Activated naive CD4-positive, alpha-beta T cell treated with anti-CD3 and anti-CD28 coated beads for 36 hours (primary cell): ENCODE measurements at places on chromosomes 3 and 15. TPM values are rescaled to one million over a fixed set of nuclear protein-coding genes. Genes with fewer than 3 reads are reported as not detected.

- no peak overlapping the region for H3K4me3 ChIP-seq
- H3K27ac ChIP-seq: no peak overlapping the region
- peaks cover 51% of the 10 kb centered on the region for H3K27me3 ChIP-seq
- peaks cover 12% of the 10 kb centered on the region for H3K4me1 ChIP-seq
- DNase-seq: no peak
- H3K36me3 ChIP-seq: no peaks in the 10 kb centered on the region
Observed at GRCh38 chr3:187665764-187666402, 4.3 kb downstream of the SST start.

- H3K27ac ChIP-seq: no peak overlapping the region
- H3K36me3 ChIP-seq: no peaks in the 10 kb centered on the region
- H3K4me3 ChIP-seq: no peak overlapping the region
Observed at GRCh38 chr15:42012241-42012640, 8.6 kb downstream of the PLA2G4E start.

The FEZF2 gene
- not detected for total RNA-seq

- H3K4me1 ChIP-seq: peaks cover 26% of the 10 kb centered on the region
- no peak overlapping the region for H3K4me3 ChIP-seq
- DNase-seq: peak; percentile 42
- H3K27ac ChIP-seq: no peak overlapping the region
- H3K36me3 ChIP-seq: peaks cover 7% of the 10 kb centered on the region
Observed at GRCh38 chr15:85615930-85616329, 178.8 kb downstream of the KLHL25 start.

DNA sequence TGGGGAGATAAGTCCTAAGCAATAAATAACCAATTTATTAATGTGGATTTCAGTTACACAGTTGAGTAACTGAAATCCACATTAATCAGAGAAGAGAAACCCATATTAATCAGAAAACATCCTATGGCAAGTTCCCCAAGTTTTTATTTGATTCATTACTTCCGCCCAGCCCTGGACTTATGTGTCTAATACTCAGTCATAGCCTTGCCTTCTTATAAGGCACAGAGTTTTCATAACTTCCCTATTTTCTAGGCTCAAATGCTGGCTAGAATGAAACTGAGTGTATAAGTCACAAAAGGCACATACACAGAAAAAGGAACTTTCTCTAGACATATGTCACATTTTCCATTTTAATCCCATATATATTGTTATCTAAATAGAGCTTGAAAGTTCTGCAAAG lies 28.8 kb downstream of the CD47 start:
- H3K4me3 ChIP-seq: no peak overlapping the region
- H3K4me1 ChIP-seq: peaks cover 59% of the 10 kb centered on the region
- no peak overlapping the region for H3K27ac ChIP-seq
- DNase-seq: no peak
- H3K36me3 ChIP-seq: peaks cover 45% of the 10 kb centered on the region

The PLSCR5 gene
- total RNA-seq: not detected

The EHHADH gene
- 3.5 TPM for total RNA-seq

DNA sequence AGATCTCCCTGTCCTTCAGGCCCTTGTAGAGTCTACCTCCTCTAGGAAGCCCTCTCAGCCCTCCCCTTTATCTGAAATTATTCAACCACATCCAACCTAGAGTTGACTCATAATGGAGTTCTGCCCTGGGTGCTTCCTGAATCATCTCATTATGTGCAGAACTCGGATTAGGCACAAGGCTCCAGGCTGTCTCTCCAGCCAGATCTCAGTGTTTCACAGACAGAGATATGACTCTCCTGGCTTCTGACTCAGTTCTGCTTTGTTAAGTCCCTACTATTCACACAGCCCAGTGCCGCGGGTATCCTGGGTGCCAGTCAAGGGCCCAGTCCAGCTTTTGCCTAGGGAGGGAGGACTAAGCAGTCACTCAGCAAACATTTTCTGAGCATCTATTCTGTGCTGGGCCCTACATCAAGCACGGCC lies 9.3 kb downstream of the STRA6 start:
- no peaks in the 10 kb centered on the region for H3K36me3 ChIP-seq
- no peak for DNase-seq
- no peak overlapping the region for H3K27ac ChIP-seq
- peaks cover 3% of the 10 kb centered on the region for H3K27me3 ChIP-seq
- H3K4me3 ChIP-seq: no peak overlapping the region

- H3K27me3 ChIP-seq: peaks cover 40% of the 10 kb centered on the region
- no peaks in the 10 kb centered on the region for H3K4me1 ChIP-seq
- no peaks in the 10 kb centered on the region for H3K36me3 ChIP-seq
- no peak overlapping the region for H3K4me3 ChIP-seq
- DNase-seq: peak; percentile 41
Observed at GRCh38 chr15:97903971-97904572, 56.4 kb upstream of the ARRDC4 start.

GRCh38 chr15:66252685-66253417 lies 699 bp downstream of the MEGF11 start:
- peak overlapping the region; percentile 65 for H3K4me3 ChIP-seq
- peak; percentile 15 for DNase-seq
- peaks cover 58% of the 10 kb centered on the region for H3K27me3 ChIP-seq
- H3K4me1 ChIP-seq: peaks cover 10% of the 10 kb centered on the region
- H3K27ac ChIP-seq: no peak overlapping the region

DNA sequence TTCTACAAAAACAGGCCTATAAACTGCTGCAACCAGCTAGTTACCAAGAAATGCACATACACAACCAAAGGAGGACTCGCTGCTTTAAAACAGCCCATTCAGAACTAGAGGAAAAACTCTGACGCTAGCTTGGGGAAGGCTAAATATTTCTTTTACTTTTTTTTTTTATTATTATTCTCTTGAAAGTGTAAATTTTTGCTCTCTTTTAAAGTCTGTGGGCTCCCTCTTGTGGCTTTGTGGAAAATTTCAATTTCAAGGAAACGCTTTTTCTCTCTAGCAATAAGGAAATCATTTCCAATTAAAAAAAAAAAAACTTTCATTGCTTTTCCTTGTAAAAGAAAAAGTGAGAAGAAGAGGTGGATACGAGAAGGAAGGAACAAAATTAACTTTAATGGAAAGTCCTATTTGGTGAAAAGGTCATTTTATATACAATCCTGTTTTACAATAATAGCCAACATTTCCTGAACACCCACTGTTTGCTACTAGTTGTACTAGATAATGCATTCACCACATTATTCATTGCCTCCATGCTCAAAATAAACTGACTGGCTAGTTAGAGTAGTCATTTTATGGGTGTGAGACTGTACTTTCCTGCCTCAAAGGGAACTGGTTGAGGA lies 51.2 kb upstream of the SAMMSON start:
- no peaks in the 10 kb centered on the region for H3K4me1 ChIP-seq
- DNase-seq: no peak
- H3K36me3 ChIP-seq: no peaks in the 10 kb centered on the region
- H3K27ac ChIP-seq: no peak overlapping the region
- no peak overlapping the region for H3K4me3 ChIP-seq
- H3K27me3 ChIP-seq: no peaks in the 10 kb centered on the region

- no peaks in the 10 kb centered on the region for H3K27me3 ChIP-seq
- no peaks in the 10 kb centered on the region for H3K36me3 ChIP-seq
- no peak for DNase-seq
- no peaks in the 10 kb centered on the region for H3K4me1 ChIP-seq
- no peak overlapping the region for H3K27ac ChIP-seq
- no peak overlapping the region for H3K4me3 ChIP-seq
Observed at GRCh38 chr3:109363634-109364033, 26.3 kb upstream of the DPPA4 start.

DNA sequence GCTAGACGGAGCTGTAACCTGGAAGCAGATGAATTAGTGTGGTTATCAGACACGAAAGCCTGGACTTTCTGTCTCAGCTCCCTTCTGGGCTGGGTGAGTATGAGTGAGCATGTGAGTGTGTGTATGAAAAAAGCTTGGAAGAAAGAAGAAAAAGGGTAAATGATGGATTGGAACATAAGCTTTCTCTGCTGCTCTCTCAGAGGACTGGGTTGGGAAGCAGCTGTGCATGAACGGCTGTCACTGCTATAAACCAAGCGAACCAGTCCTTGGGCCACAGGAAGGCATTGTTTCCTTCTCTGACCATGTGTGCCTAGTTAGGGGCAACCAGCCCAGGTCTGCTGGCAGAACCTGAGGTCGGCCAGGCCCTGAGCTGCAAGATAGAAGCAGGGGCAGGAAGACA lies 37.0 kb downstream of the UMPS start:
- no peaks in the 10 kb centered on the region for H3K4me1 ChIP-seq
- no peak overlapping the region for H3K27ac ChIP-seq
- H3K36me3 ChIP-seq: no peaks in the 10 kb centered on the region
- no peak for DNase-seq
- H3K27me3 ChIP-seq: peaks cover 1% of the 10 kb centered on the region
- no peak overlapping the region for H3K4me3 ChIP-seq
